ENCODE measurements at places on chromosomes 12 and 14.

DNA sequence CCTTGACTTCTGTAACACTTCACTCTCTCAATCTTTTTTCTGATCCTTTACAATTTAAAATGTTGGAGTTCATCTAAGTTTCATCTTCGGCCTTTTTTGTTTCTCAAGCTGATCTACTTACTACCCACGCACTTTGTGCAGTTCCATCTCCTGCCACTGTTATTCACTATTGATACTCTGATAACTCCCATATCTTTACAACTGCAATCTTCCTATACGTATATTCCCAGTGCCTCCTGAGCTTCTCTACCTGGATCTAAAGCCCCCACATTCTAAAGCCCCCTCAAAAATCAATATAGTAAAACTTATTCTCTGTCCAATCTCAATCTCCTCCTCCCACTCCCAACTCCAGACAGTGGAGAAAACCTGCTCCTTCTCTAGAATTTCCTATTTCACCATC is 5.9 kb downstream of the ATG2B start:
- DNase-seq: no peak

DNA sequence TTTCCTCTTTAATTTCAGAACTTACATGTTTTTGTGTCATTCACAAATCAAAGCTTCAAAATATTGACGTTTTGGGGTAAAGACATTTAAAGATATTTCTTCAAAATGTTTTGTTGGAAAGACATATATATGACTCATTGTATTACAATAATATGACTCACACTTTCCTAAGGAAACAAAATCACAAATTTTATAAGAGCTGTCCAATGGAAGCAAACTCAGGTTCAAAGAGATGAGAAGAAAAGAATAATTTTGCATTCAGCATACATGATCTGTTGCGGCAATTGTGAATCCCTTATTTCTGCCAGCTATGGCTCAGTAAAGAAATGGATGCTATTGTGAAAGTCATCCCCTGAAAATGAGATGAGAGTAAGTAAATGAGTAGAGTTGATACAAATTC is 82.7 kb downstream of the GRIP1 start:
- no peak for DNase-seq

- DNase-seq: no peak
These were observed 1.4 kb downstream of the B4GALNT1 start for GRCh38 chr12:57631566-57632072.

DNA sequence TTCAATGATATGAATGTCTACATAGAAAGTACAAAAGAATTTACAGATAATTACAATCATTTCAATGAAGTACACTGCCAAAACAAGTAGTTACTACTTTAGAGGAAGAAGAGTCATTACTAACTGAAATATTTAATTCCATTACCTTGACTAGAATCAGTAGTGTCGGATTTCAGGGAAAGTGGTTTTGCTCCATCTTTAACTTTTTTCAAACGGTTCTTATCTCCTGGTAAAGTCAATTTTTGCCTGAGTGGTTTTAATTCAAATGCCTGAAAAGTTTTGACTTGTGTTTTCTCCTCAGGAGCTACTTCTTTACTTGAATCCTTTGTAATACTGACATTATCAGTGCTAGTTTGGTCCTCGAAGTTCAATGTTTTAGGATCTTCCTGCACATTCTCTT is 6.9 kb downstream of the ZFC3H1 start:
- DNase-seq: no peak

DNA sequence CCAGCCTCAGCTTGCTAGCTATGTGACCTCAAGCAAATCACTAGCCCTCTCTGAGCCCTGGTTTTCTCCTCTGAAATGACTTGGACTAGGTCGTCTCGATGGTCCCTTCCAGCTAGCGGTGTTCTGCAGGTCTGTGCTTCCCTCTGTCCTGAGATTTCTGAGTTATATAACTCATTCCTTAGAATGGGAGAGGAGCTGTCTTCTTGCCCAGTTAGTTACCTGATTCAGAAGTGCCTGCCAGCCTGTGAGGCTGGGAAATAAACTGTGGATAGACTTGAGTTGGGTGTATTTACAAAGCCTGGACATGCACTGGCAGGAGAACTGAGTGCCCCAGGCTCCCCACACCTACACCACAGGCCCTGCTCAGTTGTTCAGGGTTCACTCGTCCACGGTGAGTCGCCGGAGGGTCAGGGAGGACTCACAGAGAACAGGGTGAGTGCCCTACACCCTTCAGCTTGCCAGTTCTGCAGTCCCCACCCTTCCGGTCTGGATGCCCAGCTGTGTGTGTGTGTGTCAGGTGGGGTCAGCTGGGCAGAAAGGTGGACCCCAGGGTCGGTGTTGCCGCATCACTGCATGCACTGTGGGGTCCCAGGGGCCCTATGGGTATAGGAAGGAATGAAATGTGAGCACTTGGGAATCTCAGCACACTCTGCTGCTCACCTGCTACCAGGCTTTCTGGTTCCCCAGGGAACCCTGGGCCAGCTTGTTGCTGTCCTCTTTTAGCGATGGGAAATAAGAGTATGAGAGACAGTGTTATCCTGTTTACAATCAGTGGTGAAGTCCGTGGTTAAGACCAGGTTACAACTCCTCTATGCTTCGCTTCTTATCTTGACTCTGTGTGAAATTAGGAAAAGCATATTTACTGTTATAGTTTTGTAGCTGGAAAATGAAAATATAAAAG is 348.2 kb downstream of the DPF3 start:
- DNase-seq: no peak

DNA sequence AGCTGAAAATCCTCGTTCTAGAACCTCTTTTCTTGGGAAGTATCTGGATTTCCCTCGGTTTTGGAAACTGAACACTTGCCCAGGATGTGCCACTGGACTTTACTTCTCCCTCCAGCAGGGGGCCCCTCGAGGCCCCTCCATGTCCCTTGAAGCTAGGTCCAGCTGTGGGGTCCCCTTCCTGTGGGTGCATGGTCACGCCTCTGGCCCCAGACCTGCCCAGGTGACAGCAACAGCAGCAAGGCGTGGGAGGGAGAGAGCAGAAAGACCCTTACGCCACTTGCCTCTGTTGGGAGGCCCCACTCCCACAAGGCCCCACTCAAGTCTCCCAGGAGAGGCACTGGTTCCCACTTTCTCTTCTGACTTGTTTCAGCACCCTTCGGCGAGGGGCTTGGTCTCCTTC is 3.1 kb downstream of the SLC25A29 start:
- no peak for DNase-seq

DNA sequence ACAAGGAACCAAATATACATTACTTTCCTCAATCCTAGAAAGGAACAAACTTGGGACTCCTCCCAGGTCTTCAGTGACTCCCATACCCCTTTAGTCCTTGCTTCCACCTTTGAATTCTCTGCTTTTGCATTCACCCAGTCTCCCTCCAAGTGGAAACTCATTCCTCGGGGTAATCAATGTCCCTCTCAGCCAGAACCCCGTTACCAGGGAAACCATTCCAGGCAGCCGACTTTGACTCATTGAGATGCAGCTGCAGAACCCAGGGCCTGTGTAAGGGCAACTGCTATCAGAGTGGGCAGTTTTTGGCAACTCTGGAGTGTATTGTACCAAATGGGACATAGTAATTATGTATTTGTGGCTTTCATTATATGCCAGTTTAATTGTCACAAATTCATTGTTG is 186.2 kb downstream of the NRXN3 start:
- no peak for DNase-seq

- DNase-seq: no peak
These were observed 878.1 kb downstream of the C12orf50 start for GRCh38 chr12:87150969-87151662.

GRCh38 chr12:65199604-65200003 is 30.2 kb downstream of the LEMD3 start:
- DNase-seq: no peak

DNA sequence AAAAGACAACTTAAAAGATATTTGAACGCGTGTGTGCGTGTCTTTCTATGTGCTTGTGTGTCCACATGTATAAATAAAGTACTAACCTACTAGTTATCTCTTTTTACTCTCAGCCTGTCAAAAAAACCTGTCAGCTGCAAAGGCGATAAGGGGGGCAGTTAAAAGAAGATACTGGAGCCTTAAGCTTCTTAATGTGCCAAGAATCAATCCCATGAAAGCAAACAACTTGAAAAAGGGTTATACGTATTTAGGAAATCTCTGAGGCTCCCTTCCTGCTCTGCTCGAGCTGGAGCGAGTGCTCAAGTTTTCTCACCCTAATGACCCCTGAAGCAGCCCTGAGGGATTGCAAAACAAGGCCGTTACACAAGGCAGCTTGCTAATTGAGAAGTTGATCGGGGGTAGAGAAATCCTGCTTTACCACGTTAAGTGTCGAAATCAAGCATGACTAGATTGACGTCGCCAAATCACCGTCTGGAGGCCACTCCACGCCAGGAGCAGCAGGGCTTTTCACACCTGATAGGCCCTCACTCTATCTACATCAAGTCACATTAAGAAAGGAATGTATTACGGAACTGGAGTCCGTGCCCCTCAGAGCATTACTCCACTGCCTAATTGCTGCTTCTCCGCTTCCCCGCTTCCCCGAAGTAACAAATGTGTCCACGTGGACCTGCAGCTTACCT is 32.4 kb downstream of the LMO3 start:
- DNase-seq: peak; percentile 93

- no peak for DNase-seq
These were observed 203.8 kb downstream of the CALM1 start for GRCh38 chr14:90600619-90601018.

- no peak for DNase-seq
These were observed 8.3 kb downstream of the ITPK1 start for GRCh38 chr14:93107453-93107852.

GRCh38 chr12:48175613-48176416 is 7.6 kb upstream of the CCDC184 start:
- no peak for DNase-seq

DNA sequence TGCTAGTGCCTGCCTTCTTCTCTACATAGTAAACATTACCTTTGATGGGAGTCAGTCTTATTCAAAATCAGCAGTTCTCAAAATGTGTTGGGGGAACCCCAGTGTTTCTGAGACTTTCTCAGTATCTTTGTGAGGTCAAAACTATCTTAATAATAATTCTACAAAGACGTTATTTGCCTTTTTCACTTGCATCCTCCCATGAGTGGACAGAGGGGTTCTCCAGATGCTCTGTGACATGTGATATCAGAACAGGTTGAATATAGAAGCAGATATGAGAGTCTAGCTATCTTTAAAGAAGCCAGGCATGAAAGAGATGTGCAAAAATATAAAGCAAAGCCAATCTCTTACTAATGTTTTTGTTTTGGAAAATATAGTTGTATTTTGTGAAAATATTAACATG is 144.7 kb downstream of the KTN1 start:
- DNase-seq: no peak

GRCh38 chr14:53990978-53991377 is 34.4 kb upstream of the BMP4 start:
- no peak for DNase-seq

GRCh38 chr14:85461432-85462133 is 68.4 kb upstream of the FLRT2 start:
- no peak for DNase-seq

GRCh38 chr12:8680533-8680932 is 17.3 kb upstream of the RIMKLB start:
- no peak for DNase-seq

DNA sequence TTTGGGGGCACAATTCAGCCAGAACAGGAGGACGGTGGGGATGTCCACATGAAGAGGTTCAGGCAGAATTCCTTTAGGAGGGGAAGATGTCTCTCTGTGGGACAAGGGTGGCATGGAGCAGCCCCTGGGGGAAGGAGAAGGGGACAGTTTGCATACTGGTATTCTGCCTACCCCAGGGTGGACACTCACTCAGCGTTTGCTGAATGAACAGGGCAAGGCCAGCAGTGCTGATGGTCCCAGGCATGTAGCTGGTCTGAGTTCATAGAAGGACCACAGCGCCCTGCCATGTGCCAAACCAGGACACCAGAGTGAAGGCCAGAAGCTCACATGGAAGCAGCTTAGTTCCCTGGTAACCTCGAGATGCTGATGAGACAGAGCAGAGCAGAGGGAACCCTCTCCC is 5.4 kb downstream of the SERPINA5 start:
- no peak for DNase-seq

DNA sequence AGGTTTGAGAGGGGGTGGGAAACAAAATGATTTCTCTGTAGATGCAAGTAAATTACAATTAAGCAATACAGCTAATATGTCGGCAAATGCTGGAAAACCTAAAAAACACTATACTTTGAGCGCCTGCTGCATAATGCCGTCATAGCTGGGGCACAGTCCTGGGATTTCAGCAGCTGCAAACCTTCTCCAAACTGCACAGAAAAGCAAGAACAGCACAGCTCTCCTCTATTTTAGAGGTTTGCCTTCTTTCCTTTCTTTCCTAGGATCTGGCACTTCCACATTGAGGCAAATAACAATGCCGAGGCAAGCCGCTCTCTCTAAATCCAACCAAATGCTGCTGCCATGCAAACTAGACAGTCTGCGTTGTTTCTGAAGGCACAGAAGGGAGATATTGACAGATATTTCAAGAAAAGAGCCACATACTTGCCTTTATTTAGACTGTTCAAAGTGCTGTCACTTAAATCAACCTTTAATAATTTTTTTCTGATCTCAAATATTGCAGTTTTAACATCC is 287.1 kb upstream of the G2E3 start:
- no peak for DNase-seq

GRCh38 chr14:95875831-95876760 is 536 bp upstream of the TUNAR start:
- no peak for DNase-seq

GRCh38 chr14:67002994-67003753 is 186.1 kb upstream of the GARIN2 start:
- DNase-seq: no peak

DNA sequence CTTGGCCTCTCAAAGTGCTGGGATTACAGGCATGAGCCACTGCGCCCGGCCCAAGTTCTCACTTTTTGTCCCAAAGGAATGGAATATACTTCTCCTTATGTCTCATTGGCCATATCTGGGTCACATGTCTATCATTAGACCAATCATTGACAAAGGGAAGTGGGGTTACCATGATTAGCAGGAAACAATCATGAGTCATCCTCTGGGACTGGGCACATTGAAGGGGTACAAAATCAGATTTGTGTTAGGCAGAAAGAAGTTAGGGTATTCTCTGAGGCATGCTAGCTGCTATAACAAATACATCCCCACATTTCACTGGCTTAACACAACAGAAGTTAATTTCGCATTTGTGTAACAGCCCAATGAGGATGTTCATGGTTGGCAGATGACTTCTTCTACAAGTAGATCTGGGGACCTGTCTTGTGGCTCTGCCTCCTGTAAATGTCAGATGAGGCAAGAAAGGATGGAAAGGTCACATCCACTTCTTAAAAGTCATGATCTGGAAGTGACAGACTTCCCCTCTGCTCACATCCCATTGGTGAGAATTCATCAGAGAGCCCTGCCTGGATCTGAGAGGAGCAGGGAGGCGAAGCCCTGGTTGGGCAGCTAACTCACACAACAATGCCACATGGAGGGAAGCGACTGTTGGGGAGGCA is 3.1 kb downstream of the CCDC63 start:
- no peak for DNase-seq

GRCh38 chr14:104395941-104396681 is 183.5 kb upstream of the C14orf180 start:
- DNase-seq: no peak

DNA sequence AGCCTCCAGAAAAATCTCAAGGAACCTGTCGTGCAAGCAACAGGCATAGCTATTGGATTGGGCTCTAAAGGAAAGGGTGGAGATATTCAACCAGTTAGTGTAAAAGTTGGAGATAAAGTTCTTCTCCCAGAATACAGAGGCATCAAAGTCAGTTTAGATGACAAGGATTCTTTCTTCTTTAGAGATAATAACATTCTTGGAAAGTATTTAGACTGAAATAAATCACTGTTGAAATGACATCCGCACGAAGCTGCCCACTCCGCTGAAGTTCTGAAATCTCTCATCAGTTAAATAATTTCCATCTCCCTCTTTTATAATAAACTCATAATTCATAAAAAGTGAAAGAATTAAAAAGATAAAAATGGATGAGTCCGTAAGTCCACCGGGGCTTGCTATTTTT is 1354.9 kb upstream of the TMEM132C start:
- no peak for DNase-seq
